Natural killer cell (primary cell): ENCODE measurements at places on chromosomes 1 and 21.

DNA sequence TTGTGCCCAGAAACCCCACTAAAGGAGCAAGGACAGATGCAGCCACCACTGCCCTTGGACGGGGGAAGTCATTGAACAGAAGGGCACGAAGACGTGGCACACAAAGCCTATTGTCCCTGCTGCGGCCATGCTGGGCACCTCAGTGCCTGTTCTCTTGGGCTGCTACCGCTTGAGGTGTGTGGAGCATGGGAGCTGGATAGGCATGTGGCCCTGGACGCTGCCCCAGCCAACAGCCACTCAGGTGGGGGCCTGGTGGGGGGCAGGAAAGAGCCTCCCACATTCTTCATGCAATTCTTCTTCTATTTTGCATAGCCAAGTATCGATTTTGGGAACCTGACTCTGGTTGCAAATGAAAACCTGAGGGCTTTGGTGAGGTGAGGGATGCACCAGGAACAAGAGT is 337.2 kb downstream of the RPS6KC1 start:
- no peak for DNase-seq

DNA sequence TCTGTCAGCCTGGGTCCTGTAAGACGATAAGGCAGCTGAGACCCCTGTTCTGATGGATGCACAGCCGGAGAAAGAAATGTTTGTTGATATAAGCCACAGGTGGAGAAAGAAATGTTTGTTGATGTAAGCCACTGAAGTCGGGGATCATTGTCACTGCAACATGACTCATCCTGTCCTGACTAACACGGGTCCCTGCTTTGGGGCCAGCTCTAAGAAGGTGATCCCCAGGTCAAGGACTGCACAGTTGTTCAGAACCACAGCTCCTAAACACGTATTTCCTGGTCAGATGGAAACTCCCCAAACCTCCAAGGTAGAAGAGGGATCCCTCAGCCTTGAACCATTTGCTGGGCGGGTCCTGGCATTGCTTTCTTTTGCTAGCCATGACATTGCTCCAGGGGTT is 86.4 kb upstream of the IGSF21 start:
- no peak for DNase-seq

GRCh38 chr1:226390681-226391080 is 17.2 kb downstream of the PARP1 start:
- no peak for DNase-seq

- DNase-seq = no peak
Measured at GRCh38 chr1:212525479-212526110, 83.0 kb upstream of the ATF3 start.

GRCh38 chr1:92043621-92044020 is 13.8 kb downstream of the EPHX4 start:
- no peak for DNase-seq

GRCh38 chr1:55636696-55637095 is 421.5 kb upstream of the USP24 start:
- DNase-seq = no peak

DNA sequence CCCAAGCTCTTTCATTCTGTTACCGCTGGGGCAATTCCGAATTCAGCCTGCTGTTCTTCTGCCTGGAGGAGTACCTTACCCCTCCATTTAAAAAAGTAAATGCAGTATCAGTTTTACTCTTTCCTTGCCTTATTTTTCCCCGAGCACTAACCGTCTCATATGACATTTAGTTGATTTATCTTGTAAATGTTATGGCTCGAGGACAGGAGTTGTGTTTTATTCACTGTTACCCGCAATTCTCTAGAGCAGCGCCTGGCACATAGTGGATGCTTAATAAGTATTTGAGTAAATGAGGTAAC is 425 bp upstream of the TADA1 start:
- no peak for DNase-seq
